ENCODE measurements at places on chromosomes 7 and 10. TPM values are rescaled to one million over a fixed set of nuclear protein-coding genes. Genes with fewer than 3 reads are reported as not detected.

The PNLIP gene
- not detected for total RNA-seq

The CHN2 gene
- 23.2 TPM for total RNA-seq

The CCL26 gene
- not detected for total RNA-seq

The OR2A5 gene
- total RNA-seq: not detected

The ASB4 gene
- total RNA-seq: not detected

Measured in natural killer cell (primary cell).